ENCODE measurements at places on chromosomes 7 and 10.

- DNase-seq, result no peak
Observed at GRCh38 chr10:133131053-133131452, 29.0 kb upstream of the KNDC1 start.

GRCh38 chr10:128263891-128264688 lies 137.9 kb upstream of the MKI67 start:
- peak; percentile 36 for DNase-seq

GRCh38 chr10:119270762-119271366 lies 63.5 kb downstream of the GRK5 start:
- DNase-seq, result no peak

- DNase-seq, result peak; percentile 62
Observed at GRCh38 chr7:22571766-22572165, 71.8 kb upstream of the STEAP1B start.

- peak; percentile 100 for DNase-seq
Observed at GRCh38 chr7:44257618-44258422, 57.0 kb downstream of the YKT6 start.

DNA sequence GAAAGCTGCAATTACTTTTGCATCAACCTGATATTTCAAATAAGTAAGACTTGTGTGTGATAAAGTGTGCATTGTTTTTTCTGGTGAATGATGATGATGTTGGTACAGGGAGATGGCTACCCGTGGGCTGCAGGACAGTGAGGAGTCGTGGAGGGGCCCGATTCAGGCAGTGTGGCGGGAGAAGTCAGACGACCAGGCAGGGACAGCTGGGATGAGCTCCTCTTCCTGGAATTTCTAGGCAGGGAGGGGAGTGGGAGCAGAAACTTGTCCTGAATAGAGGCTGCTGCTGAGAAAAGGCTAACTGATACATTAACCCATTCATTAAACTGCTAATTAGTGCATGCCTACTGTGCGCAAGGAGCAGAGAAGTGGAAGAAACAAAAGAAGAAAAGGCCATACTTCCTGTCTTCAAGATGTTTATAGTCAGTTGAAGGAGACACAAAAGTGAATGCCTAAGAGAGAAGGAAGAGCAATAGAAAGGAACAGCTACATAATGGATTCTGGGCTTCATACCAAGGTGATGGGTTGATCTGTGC lies 9.3 kb upstream of the GATAD1 start:
- no peak for DNase-seq

Measured in RPMI7951 (cell line).